ENCODE measurements at places on chromosomes 13 and 19. TPM values are rescaled to one million over a fixed set of nuclear protein-coding genes. Genes with fewer than 3 reads are reported as not detected.

SIGLEC12 gene
- total RNA-seq: not detected

TNNT1 gene
- 2.8 TPM for total RNA-seq

GAPDHS gene
- total RNA-seq: not detected

SYT3 gene
- not detected for total RNA-seq

FBXO27 gene
- 3.3 TPM for total RNA-seq

PTGER1 gene
- total RNA-seq: 5.2 TPM

RXFP2 gene
- total RNA-seq: 0.14 TPM

ZBTB32 gene
- total RNA-seq: not detected

ZFP36 gene
- 4.6 TPM for total RNA-seq

URAD gene
- not detected for total RNA-seq

PSPN gene
- 0.43 TPM for total RNA-seq

Measured in placental pericyte (primary cell).